Immature natural killer cell (primary cell): ENCODE measurements at places on chromosomes 1 and 21. TPM values are rescaled to one million over a fixed set of nuclear protein-coding genes. Genes with fewer than 3 reads are reported as not detected.

MPL gene
- not detected for polyA plus RNA-seq

ITLN1 gene
- polyA plus RNA-seq: 0.77 TPM

LPGAT1 gene
- polyA plus RNA-seq: 29.1 TPM

BEST4 gene
- not detected for polyA plus RNA-seq

DHX9 gene
- 102 TPM for polyA plus RNA-seq

PLEKHA6 gene
- polyA plus RNA-seq: not detected

CD1D gene
- polyA plus RNA-seq: not detected

TDRD5 gene
- not detected for polyA plus RNA-seq

SAMD11 gene
- 0.14 TPM for polyA plus RNA-seq

ELAVL4 gene
- not detected for polyA plus RNA-seq

RGS4 gene
- not detected for polyA plus RNA-seq

FMO4 gene
- 4.1 TPM for polyA plus RNA-seq

ATP6V1G3 gene
- not detected for polyA plus RNA-seq

- peak; percentile 55 for DNase-seq
These were observed 6.1 kb upstream of the RABGAP1L start for GRCh38 chr1:174153085-174153824.

GRCh38 chr1:50163680-50164079 lies 55.0 kb downstream of the ELAVL4 start:
- no peak for DNase-seq

DNA sequence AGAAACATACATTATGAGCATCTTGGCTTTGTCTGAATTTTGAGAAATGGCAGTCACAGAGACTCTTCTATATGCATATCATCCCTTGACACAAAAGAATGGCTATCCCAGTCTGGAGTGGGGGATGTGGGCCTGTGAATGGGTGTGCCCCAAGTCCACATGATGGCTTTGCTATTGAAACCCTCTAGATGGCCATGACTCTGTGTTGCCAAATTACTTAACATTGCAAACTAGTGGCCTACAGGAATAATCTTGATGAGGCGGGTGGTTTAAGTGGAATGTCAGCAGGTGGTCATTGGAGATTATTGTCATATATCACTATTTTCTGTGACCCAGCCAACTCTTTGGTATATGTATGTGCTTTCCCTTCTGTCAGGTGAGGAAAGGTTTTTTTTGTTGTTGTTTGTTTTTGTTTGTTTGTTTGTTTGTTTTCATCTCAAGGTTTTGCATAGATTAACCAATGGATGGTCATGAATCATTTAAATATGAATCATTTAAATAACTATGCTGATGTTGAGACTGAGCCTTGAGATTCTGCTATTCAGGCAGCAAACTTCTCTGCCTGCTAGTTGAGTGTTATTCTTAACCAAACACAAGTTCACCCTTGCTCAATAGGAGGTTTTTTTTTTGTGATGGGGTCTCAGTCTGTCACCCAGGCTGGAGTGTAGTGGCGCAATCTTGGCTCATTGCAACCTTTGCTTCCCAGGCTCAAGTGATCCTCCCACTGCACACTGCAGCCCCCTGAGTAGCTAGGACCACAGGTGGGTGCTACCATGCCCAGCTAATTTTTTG lies 103.0 kb downstream of the NOS1AP start:
- no peak for DNase-seq

- no peak for DNase-seq
These were observed 624 bp downstream of the KIFAP3 start for GRCh38 chr1:170073893-170074249.

GRCh38 chr1:201585093-201585483 lies 46.2 kb downstream of the NAV1 start:
- DNase-seq: no peak

GRCh38 chr1:198088360-198089071 lies 68.3 kb upstream of the NEK7 start:
- DNase-seq: peak; percentile 53

DNA sequence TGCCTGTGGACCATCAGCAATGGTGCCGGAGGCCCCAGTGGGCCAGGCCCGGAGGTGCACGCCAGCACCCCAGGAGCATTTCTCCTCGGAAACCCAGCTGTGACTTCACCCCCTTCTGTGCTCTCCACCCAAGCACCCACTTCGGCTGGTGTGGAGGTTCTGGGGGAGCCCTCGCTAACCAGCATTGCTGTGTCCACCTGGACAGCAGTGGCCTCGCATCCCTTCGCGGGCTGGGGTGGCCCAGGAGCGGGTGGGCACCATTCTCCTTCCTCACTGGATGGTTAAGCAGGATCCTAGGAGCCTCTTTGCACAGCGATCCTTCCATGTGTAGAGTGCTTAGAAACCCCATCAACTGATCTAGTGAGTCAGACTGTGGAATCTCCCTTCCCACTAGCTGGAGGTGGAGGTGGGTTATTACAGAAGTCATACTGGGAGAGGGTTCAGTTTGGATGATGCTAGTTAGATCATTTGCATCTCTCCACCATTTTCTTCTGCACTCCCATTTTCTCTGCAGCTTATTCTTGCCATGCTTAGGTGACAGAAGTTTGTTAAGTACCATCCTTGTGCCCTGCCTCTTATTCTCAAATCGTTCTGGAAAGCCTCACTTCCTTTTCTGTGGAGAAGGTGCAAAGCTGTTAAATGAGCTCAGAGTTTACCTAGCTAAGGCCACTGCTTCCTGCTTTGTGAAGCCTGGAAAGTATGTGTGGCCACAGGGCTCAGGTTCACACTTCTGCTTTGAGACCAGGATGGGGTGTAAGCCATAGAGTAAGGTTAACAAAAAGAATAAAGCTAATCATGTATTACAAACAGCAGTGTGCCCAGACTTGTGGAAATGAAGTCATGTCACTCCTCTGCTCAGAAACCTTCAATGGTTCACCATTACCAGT lies 32.3 kb downstream of the TBX19 start:
- DNase-seq: no peak

DNA sequence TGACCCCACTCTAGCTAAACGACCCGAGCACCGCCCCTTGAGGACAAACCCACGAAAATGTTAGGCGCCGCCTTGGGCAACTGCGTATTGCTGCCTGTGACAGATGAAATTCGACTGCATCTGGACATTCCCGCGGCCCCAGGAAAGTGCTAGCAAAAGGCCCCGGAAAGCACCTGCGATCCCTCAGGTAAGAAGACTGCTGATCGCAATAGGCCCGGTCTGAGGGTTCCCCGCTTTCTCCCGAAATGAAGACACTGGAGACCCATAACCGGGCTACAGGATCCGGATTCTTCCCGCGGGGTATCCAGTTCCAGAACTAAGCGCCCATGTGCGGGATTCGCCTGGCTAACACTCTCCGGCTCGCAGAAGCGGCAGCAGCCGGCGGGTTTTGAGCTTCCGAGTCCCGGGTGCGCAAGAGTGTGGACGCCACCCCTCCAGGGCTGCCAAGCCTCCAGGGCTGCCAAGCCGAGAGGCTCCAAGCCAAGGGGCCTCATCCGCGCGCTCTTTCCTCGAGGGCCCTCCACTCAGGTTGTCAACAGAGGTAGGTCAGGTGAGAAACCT lies 157.9 kb upstream of the NBPF11 start:
- no peak for DNase-seq

DNA sequence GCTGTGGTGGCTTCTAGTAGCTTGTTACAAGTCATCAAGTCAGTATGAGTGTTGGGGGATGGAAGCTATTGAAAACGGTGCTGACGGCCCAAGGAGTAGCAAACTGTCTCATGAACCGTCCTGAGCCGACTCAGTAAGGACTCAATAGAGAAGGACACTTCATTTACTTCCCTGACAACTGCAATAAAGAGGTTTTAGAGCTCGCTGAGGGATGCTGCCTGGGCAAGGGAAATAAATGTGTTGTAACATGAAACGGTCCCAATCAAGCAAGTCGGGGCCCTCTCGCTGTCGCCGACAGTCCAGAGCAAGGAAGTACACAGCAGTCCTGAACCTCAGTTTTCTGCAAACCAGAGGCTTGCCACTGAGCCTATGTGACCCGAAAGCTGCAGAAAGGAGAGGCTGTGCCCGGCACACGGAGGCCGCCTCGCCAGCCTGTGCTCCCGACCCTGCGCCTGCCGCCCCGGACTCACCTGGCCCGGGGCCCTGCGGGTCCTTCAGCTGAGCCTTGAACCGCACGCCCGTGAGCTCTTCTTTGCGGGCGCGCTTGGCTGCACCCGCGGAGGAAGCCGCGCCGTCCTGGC lies 423 bp downstream of the URB1 start:
- DNase-seq: no peak

- no peak for DNase-seq
These were observed 7.2 kb downstream of the LGALS8 start for GRCh38 chr1:236530959-236531358.

- no peak for DNase-seq
These were observed 14.6 kb downstream of the RIPK4 start for GRCh38 chr21:41752231-41752681.

GRCh38 chr1:87115317-87115890 lies 201.0 kb downstream of the HS2ST1 start:
- DNase-seq: no peak

- no peak for DNase-seq
These were observed 103.2 kb upstream of the KRTAP19-8 start for GRCh38 chr21:31141389-31142000.

DNA sequence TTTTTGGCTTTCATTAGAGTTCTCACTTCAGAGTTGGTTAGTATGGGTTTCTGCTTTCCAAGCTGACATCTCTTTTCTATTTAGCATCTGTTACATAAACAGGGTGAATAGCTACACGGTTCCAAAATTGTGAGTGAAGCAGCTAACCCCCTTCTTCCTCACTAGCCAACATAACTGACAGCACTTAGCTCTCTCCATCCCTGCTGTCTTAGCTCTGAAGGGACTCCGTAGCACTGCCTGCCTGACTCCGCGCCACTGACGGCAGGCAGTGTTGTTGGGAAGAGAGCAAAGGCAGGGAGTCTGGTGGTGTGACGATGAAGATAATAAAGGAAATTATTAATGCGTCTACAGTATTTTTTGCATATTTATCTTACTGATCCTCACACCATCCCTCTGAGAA lies 247.0 kb downstream of the PTBP2 start:
- no peak for DNase-seq

GRCh38 chr21:45074818-45075595 lies 627 bp downstream of the ADARB1 start:
- peak; percentile 13 for DNase-seq

DNA sequence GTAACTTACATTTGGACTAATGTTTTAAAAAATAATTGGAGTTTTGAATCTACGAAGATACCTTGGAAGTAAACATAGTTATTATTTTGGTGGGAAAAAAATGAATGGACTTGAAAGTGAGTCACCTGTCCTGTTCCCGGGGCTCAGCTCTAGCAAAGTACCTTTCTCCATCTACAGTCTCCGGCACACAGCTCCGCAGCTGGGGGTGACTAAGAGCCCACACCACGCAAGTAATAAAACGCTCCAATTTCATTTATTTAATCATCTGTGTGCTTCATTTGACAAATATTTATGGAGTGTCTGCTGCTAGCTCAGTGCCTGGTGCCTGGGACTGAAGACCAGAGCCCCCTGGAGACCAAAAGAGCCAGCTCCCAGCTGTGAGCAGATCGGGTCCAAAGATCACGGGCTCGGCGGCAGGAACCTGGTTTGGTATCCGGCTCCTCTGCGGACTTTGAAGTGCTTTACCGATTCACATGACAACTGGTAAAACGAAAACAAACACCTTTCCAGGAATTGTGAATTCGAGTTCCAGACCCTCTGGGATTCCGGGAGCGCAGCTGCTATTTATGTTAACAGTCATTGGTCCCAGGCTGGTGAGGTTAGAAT lies 1.7 kb upstream of the RIPK4 start:
- no peak for DNase-seq

DNA sequence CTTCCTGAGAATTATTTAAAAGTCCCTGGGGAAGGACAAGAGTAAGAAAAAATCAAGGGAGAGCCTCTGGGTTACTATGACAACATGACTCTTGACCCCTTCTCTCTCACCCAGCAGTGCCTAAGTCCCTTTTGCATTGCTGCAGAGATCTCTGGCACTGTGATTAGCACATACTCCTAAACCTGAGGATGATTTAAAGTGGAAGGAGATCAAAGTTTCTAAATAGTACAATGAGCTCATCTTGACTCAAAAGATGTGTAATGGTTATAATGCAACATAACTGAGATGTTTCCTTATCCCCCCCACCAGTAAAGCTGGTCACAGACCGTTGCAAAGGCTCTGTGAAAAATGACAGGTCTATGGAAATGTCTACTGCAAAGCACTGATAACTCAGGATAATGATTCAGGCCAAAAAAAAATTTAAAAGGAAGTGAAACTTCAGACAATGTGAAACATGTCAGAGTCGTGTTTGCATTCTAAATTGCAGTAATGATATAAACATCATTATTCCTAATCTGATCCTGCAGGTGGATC lies 519.2 kb downstream of the KIF26B start:
- DNase-seq: no peak

- DNase-seq: no peak
These were observed 14.9 kb upstream of the PPP1R15B start for GRCh38 chr1:204426474-204426873.

DNA sequence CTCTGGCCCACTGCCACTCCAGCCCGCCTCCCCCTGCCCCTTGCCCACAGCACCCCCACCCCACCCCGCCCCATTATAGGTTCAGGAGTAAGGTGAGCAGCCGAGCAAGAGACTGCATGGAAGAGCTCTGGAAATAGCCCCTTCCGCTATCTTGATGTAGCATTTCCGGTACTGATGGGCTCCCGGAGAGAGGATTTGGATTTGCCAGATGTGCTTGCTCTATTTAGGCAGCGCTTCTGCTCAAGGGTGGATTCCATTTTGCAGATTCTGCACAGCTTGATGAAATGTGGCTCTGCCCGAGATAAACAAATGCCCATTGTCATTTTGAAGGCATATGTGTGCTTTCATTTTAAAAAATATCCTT lies 6.9 kb downstream of the TGFB2 start:
- no peak for DNase-seq

DNA sequence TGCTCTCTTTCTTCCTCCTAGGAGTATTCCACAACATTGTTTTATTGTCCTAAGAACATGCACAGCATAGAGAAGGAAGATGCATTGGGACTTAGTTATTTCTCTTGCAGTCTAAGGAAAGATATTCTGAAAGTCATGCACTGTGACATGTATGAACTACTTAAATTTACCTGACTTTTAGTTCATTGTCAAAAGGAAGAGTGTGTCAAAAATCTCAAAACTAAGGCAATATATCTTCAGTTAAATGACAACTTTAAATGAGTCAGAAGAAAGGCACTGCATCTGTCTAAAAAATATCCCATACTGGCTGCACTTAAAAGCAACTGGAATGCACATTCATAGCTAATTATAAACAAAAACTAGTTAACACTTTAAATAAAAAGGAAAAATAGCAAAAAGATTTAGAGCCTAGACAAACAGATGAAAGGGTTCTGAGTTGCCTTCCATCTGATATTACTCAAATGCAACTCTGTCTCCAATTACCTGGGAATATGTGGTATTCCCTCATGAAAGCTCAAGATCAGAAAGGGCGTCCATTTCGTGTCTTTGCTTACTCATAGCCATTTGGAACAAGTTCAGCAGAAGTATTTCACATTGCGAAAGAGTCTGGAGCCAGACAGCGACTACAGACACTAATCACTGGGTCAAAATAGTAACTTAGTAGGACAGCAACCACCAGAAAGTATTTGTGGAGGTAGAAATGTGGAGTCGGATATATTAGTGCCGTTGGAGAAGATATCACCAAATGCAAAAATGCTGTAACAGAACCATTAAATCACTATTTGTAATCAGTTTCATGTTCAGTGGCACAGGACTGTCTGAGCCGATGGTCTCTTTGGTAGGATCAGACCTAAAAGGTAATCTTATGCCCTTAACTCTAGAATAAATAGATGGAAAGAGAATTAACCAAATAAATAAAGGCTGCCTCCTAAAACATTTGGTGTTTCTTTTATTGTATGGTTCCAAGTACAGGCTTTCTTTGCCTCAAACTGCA lies 225.7 kb downstream of the GREM2 start:
- DNase-seq: no peak

GRCh38 chr1:29237129-29237821 lies 953 bp downstream of the PTPRU start:
- DNase-seq: no peak

- no peak for DNase-seq
These were observed 5.7 kb downstream of the GRHL3 start for GRCh38 chr1:24324903-24325302.
